ENCODE measurements at places on chromosomes 6 and 20. TPM values are rescaled to one million over a fixed set of nuclear protein-coding genes. Genes with fewer than 3 reads are reported as not detected.

Gene TDRD6
- not detected for total RNA-seq

Gene CASS4
- 2.4 TPM for total RNA-seq

Gene C6orf141
- 2.0 TPM for total RNA-seq

Gene EEF1A2
- total RNA-seq, result 0.30 TPM

Gene PRICKLE4
- not detected for total RNA-seq

Gene KCNG1
- 51.0 TPM for total RNA-seq

Gene SNRPB
- total RNA-seq, result 670 TPM

Gene NR2E1
- total RNA-seq, result not detected

Gene CDH26
- total RNA-seq, result not detected

Gene MOG
- total RNA-seq, result not detected

Gene ZBTB9
- 3.7 TPM for total RNA-seq

Gene MCCD1
- total RNA-seq, result not detected

Gene DYNLT1
- 111 TPM for total RNA-seq

Gene PDE7B
- total RNA-seq, result 5.6 TPM

Gene C20orf202
- not detected for total RNA-seq

Gene STMND1
- total RNA-seq, result 0.17 TPM

Gene DEFB128
- total RNA-seq, result not detected

Gene SNAP25
- 5.1 TPM for total RNA-seq

All from bronchus fibroblast of lung (primary cell).